ENCODE measurements at places on chromosomes 1 and 21.

- DNase-seq: no peak
Measured at GRCh38 chr1:174883409-174883808, 116.3 kb upstream of the CACYBP start.

DNA sequence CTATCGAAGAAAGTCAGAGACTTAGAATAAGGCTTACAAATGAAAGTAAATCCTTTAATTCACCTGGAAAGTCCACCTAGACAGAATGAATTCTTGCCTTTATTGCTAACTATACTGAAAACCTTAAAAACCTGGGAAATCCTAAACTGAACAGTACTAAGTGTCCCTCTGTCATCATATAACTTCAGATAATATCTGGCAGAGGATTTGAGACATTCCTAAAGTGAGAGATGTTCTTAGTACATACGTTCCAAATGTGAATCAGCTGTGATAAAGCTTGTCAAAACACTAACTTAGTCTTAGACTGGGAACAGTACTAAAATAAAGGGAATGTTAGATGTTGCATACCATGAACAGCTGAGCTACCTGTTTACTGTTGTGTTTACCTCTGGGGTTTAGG, 121.7 kb downstream of the TNFSF18 start:
- no peak for DNase-seq

- DNase-seq: no peak
Measured at GRCh38 chr1:207866471-207867135, 44.3 kb downstream of the CD34 start.

DNA sequence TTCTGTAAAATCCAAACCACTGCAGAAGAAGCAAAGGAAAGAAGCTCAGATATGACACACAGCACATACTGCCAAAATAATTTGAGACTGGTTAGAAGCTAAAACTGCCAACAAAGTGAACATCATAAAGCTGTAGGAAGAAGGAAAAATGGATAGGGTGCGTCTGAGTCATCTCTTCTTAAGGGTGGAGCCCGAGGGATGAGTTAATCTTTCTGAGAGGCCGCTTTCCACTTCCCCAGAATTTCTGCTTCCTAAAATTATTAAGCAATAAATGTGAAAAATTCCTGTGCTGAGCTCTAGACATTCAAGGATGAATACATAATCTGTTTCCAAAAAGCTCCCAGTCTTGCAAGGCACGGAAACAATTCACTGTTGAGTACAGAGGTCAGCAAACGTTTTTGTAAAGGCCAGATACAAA, 20.1 kb downstream of the PPT1 start:
- DNase-seq: no peak

DNA sequence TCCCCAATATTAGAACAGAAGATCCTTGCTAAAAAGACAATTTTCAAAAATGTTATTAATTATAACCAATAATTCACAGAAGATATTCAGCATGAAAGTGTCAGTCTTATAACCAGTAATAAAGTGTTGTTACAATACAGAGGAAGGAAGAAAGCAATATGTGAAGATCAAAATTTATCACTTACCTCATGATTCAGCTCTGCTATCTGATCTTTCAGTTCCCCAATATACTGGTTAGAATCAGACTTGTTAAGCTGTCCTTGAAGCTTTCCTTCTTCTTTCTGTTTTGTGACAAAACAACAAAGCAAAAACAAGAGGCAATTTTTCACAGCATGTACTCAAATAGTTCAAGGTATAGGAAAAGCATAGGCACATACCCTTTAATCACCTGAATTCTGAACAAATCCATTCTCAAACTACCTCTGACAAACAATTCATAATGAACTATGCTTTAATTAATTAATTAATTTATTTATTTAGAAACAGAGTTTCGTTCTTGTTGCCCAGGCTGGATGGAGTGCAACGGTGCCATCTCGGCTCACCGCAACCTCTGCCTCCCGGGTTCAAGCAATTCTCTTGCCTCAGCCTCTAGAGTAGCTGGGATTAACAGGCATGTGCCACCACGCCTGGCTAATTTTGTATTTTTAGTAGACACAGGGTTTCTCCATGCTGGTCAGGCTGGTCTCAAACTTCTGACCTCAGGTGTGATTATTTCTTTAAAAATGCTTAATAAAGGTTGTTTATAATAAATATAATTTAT, 76.9 kb upstream of the GFI1 start:
- no peak for DNase-seq

GRCh38 chr1:39926343-39926793, 24.7 kb upstream of the MYCL start:
- no peak for DNase-seq

DNA sequence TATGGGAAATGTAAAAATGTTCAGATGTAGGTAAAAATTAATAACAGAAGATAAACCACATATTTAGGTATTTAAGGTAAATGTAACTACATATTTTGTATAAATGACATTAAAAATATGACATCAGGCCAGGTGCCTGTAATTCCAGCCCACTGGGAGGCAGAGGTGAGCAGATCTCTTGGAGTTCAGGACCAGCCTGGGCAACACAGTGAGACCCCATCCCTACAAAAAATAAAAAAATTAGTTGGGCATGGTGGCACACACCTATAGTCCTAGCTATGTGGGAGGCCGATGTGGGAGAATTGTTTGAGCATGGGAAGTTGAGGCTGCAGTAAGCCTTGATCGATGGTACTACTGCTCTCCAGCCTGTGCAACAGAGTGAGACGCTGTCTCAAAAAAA, 216.5 kb downstream of the SPATA17 start:
- no peak for DNase-seq

DNA sequence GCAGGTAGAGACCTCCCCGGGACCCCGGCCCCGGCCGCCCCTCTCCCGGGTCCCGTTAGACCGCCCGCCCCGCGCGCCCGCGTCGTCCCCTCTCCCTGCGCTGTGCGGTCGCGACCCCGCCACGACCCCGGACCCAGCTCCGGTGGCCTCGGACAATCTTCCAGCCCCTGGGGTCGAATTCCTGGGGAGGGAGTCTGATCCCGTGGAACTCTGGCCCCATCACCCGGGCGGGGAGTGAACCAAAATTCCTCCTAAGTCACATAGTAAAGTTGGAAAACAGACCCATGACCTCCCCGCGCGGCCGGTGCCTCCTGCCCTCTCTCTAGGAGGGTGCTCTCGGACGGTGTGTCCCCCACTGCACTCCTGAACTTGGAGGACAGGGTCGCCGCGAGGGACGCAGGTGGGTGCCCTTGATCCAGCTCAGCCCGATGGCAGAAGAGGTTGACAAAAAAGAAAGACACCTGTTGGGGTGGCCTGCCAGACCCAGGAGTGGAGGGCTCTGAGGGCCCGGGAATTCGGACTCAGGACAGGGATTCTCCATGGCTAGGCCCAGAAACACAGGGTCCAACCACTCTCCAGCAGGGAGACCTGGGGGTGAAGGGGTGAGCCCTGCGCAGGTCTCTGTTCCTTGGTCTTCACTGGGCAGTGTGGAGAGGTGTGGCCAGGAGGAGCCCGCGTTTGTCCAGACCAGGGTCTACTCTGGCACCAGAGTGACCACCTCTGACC, 451 bp downstream of the ADAMTSL4 start:
- DNase-seq: no peak

- DNase-seq: no peak
Measured at GRCh38 chr21:31257265-31257664, 86.8 kb downstream of the TIAM1 start.

DNA sequence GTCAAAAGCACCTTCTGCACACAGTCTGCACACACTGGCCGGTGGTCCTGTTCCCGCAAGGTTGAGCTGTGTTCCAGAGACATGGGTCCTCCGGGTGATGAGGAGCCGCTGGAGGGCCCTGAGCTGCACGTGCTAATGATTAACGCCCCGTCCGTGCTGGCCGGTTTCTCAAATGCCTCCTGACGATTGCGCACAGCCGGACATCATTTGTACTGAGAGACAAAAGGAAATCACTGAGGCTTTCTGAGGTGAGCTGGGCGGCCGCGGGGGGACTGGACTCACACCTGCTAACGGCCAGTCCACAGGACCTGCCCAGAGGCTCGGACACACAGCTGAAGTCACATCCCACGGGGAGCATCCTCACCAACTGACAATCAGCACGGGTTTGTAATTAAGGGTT, 29.2 kb downstream of the POFUT2 start:
- DNase-seq: no peak

DNA sequence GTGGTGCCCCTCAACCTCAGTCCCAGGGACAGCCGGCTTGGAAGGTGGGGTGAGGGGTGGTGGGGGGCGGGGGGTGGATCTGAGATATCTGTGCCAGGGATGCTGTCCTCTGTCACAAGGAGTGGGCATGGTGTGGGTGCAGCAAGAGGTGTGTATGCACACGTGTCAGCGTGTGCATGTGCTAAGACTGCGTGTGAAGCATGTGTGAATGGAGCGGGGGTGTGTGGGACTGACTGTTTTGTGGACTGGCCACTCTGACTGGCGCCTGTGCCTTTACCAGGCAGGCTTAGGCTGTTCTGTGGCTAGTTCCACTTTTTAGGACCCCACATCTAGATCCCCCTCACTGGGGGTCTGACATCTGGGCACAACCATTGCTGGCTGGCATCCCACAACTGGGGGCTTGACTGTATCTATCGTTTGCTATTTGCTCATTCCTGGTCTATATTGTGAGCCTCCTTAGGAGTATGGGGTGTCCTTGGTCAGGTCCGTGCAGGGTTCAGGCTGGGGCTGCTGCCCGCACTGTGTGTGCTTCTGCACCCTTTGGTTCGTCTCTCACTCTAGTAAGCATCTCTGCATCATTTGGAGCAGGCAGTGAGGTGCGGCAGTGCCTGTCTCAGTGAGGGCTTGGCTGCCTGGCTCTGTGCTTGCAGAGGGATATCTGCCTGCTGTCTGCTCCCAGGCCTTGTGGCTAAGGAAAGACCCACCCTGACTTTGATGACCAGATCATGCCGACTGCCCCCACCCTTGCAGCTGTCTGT, 1.9 kb downstream of the AMPD2 start:
- DNase-seq: no peak

- no peak for DNase-seq
Measured at GRCh38 chr1:63909526-63909925, 135.7 kb downstream of the ROR1 start.

DNA sequence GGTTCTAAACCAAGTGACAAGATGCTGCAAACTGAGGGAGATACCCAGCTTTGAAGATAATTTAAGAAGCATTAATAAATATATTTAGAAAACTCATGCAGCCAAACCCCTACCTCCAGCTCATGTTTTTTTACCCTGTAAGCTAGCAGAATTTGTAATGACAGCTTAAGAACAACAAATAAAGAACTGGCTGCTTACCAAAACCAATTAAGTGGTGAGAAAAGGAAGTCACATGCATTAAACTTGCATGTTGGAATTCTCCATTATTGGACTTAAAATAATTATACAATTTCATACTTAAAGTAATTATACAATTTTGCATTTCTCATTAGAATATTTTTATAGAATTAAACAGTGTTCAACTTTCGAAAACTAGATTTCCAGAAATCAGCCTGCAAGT, 75.6 kb upstream of the CNIH3 start:
- DNase-seq: peak; percentile 86

GRCh38 chr1:8562881-8563865, 245.3 kb downstream of the SLC45A1 start:
- DNase-seq: no peak

GRCh38 chr1:225848030-225848955, 33.9 kb downstream of the TMEM63A start:
- peak; percentile 60 for DNase-seq

DNA sequence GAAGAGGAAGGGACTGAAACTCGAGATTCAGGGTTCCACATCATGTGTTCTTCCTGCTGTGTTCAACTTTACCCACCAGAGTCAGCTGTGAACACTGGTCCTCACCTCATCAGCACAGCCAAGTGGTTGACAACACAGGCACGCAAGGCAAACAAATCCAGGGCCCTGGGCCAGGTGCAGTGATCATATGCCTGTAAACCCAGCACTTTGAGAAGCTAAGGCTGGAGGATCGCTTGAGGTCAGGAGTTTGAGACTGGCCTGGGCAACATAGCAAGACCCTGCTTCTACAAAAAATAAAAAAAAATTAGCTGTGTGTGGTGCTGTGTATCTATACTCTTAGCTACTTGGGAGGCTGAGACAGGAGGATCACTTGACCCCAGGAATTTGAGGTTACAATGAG, 8.4 kb upstream of the XKR8 start:
- no peak for DNase-seq

- DNase-seq: peak; percentile 65
Measured at GRCh38 chr1:97174039-97174704, 452.6 kb downstream of the PTBP2 start.

- DNase-seq: no peak
Measured at GRCh38 chr1:196295766-196296165, 312.5 kb downstream of the KCNT2 start.

- no peak for DNase-seq
Measured at GRCh38 chr1:192879406-192879805, 70.6 kb downstream of the RGS2 start.

- no peak for DNase-seq
Measured at GRCh38 chr1:50699795-50700194, 260.3 kb downstream of the FAF1 start.

- DNase-seq: no peak
Measured at GRCh38 chr1:116770625-116771024, 16.4 kb downstream of the CD2 start.

DNA sequence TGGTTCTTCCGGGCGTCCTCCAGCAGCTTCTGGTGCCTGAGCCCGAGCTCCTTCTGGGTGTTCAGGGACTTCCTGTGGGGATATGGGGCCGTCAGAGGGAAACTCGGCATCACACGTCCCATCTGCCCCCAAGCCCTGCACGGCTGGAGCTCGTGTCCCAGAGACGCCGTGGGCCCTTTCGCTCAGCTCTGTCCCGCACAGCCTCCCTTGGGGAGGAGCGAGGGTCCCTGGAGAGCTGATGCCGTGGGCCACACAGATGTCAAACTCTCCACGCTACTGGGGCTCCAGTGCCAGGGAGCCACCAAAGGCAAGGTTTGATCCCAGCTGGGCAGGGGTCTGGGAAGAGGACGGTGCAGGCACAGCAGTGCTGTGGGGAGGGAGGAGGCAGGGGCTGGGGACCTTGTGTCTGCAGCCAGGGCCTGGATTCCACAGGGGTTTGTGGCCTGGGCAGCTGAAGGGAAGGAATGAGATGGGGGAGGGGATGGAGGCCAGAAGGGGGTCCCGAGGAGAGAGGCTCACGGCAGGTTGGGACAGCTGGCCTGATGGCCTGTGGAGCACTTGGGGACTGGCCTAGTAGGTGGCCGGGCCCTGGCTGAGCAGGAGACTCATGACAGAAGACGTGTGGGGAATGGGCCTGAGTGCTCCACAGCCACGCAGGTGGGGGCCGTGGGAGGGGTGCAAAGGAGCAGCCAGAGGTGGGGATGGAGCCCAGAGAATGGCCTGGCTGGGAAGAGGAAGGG, 30.4 kb downstream of the CFAP74 start:
- no peak for DNase-seq

DNA sequence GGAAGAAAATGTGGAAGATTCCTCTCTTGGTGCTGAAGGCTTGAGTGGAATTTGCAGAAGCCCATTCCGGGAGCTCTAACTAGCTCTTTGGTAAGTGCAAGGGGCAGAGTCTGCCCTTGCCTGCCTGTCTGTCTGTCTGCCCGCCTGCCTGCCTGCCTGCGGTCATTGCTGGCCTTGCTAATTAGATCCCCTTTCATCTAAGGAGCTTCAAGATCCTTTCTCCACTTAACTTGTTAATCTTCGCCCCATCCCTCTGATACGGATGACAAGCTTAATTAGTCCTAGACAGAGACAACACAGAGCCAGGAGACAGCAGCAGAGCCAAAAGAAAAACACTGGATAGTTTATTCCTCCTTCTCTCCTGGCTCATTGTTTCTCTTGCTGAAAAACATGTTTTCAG, 80.2 kb upstream of the GADD45A start:
- no peak for DNase-seq
